EL (cell line): ENCODE measurements at places on chromosomes 13 and 19.

DNA sequence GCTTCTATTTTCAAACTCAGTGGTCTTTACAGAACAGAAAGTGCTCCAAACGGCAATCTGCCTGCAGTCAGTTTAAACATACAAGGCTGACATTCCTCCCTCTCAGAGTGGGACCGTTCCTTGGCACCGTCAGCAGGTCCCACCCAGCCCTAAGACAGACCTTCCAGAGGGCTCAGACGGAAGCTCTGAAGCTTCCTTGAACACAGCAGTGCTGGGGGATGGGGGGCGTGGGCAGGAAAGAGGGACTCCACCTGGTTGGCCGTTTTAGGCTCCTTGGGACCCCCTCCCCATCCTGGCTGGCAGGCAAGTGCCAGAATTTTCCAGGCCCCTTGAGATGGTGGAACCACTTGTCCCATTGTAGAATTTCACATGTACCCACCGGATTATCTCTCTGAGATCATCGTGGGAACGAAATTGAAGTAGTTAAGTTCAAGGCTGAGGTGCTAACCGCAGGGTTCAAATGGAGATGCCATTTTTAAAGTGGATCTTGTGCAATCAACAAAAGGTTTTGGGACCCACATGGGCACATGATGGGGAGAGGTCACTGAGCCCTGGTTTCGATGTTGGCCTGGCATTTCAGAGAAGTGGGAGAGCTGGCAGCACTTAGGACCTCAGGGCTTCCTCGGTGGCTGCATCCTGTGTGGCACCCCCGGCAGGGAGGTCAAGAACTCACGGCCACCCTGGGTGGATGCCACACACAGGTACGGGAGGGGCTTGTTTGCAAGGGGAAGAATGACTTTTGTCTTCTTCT is 46.2 kb downstream of the KLF2 start:
- no peak for DNase-seq

DNA sequence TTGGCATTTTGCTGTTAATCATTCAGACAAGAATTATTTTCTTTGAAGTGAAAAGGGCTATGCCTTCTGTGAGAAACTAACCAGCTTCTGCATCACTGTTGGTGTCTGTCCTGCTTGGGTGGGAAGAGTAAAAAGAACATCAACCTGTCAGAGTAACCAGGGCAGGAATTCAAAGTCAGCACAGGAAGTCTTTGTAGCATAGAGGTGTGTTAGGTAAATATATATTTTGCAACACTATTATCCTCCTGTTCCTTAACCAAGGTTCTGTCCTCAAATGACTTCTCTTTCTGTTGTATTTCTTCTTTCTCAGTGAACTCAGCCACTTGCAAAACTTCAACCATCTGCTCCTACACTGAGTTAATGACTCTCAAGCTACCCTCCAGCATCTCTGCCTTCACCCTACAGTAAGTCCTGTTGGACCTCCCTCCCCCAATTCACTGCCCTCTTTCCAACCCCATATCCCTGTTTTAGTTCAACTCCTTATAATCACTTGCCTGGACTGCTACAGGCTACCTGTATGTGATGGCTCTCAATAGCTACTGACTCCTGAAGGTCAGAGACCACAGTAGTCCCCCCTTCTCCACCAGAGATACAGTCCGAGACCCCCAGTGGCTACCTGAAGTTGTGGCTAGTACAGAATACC is 49.9 kb downstream of the SMAD9 start:
- no peak for DNase-seq

GRCh38 chr13:107852072-107852471 is 363.3 kb downstream of the LIG4 start:
- no peak for DNase-seq

- no peak for DNase-seq
Measured at GRCh38 chr13:99260216-99260615, 2.0 kb upstream of the GPR18 start.

- no peak for DNase-seq
Measured at GRCh38 chr13:110570886-110571285, 9.4 kb upstream of the RAB20 start.

DNA sequence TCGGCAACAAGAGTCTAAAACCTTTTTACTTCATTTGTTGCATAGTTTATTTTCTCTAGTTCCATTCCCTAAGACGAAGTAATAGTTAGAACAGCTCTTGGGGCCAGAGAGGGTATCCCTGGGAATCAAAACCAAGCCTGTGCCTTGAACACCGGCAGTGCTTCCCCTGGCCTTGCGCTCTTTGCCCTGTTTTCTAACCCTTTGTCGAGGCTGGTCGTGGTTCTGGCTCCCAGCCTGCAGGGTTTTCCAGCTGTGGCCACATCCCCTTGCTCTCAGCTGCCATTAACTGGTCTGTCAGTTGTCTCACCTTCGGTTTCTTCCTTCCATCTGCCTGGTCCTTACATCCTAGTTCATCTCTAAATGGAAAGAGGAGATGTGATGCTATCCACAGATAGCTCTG is 61.0 kb downstream of the HSPH1 start:
- DNase-seq, result no peak
